ENCODE measurements at places on chromosomes 11 and 22.

DNA sequence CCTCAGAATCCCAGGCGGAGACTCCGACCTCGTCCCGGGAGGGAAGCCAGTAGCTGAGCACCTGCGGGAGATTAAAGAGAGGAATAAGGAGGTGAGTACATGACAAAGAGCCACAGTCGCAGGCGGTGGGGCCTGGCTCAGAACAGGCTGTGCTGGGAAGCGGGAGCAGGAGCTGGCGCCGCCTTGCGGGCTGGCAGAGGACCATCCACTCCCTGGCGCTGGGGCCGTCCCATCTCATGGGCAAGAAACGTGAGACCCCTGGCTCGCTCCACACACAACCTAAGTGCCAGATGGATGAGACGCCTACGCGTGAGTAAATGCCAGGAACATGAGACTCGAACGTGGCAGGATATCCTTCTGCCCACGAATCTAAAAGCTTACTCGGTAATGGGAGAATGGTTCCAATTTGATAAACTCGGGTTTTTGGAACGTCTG, 6.3 kb downstream of the CEND1 start:
- DNase-seq = peak; percentile 93

GRCh38 chr11:14529321-14529720, 9.1 kb upstream of the PSMA1 start:
- no peak for DNase-seq

- no peak for DNase-seq
Measured at GRCh38 chr11:70118642-70119041, 40.5 kb downstream of the ANO1 start.

DNA sequence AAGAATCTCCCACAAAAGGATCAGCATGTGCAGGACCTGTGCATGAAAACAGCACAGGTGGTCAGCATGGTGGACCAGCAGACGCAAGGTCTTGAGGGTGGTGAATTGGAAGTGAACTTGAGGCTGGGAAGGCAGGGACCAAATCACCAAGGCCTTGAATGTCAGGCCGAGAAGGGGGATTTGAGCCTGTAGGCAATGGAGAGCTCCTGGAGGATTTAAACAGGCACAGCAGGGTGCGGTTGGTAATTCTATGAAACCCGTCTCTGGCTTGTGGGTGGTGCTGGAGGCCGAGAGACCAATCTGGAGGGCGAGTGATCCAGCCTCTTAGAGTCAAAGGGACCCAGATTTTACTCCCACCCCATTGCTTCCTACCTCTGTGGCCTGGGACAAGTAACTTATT, 2.4 kb downstream of the TSKU start:
- DNase-seq = no peak

GRCh38 chr11:59218893-59219292, 6.2 kb upstream of the MPEG1 start:
- DNase-seq = no peak

All from cardiac fibroblast (primary cell).